ENCODE measurements at places on chromosomes 12 and 14.

DNA sequence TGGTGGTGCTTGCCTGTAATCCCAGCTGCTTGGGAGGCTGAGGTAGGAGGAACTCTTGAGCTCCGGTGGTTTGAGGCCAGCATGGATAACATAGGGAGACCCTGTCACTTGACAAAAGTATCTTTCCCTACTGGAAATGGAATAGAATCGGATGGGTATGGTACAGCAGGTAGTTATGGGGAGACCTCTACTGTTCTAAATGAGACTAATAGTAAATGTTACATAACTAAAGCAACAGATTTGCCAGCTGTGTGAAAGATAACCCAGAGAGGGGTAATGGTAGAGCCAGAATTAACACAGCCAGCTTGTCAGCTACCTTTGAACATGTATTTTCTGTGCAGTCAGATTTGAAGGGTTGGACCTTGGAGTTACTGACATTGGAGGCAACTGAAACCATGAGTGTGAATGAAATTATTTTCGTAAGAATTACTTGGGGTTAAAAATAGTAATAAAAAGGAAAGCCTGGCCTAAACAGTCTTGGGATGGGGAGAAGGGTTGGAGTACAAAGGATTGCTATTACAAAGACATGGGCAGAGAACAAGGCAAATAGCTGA lies 21.7 kb upstream of the NUP107 start:
- DNase-seq = no peak

- DNase-seq = no peak
Observed at GRCh38 chr12:132719141-132719953, 8.7 kb downstream of the PGAM5 start.

GRCh38 chr12:122021822-122022392 lies at the start of gene BCL7A:
Gene BCL7A (plus strand): TSS chr12:122021884. CDS start chr12:122022092, 208 bp downstream.
- peak; percentile 63 for DNase-seq

DNA sequence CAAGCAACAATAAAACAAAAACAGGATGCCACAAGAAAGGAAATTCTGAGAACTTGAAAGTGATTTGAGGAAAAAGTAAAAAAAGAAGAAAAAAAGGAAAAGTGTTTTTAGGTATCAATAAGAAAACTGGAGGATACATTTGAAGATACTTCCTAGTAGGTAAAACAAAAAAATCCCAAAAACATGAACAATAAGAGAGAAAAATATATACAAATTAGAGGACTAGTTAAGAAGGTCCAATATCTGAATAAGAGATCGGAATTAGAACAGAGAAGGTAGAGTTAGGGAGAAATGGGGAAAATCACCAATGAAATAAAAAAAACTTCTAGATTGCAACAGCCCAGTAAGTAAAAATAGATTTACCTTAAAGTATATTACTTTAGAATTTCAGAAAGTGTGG lies 8.8 kb downstream of the DEPDC4 start:
- no peak for DNase-seq

- peak; percentile 35 for DNase-seq
Observed at GRCh38 chr14:105525861-105526775, at the start of gene TMEM121. Gene TMEM121 (plus strand): TSS chr14:105526583. CDS start chr14:105528835, 2,252 bp downstream.

DNA sequence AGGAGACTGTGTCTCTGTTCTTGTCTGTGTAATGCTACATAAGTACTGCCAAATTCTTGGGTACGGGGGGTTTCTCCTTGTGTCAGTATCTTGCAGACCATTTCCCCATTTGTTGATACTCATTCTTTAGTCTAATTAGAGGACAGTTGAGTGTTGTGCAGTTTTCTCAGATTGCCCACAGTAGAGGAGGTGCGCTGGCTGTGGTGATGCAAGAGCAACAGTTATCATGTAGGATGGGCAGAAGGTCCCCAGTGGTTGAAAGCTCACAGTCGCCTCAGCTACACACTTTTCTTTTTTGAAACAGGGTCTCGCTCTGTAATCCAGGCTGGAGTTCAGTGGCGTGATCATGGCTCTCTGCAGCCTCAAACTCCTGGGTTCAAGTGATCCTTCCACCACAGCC lies 37.8 kb upstream of the ATP2A2 start:
- DNase-seq = no peak

DNA sequence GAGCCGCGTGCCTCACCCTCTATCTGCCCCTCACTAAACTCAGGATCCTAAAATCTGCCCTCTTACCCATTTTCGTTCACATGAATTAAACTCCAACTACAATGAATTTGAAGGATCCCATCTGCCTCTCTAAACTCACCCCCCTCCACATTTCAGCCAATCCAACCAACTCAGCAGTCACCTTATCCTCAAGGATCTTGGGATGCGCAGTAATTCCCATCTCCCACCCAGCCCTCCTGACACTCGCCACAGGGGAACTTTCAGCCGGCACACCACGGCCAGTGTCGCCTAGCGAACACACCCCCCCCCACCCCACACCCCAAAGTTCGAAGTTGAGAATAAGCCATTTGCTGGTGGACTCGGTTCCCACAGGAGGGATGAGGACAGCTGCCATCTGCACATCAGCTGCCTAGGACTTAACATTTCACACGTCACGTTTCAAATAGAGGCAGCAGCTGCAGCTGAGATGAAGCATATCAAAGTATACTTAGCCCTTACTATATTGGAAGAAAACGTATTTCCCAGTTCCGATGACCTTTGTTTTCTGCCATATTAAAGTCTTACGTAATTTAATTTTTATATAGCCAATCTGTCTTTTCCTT lies 8.7 kb upstream of the SELPLG start:
- peak; percentile 41 for DNase-seq

- no peak for DNase-seq
Observed at GRCh38 chr12:89040146-89040964, 311.9 kb downstream of the DUSP6 start.

DNA sequence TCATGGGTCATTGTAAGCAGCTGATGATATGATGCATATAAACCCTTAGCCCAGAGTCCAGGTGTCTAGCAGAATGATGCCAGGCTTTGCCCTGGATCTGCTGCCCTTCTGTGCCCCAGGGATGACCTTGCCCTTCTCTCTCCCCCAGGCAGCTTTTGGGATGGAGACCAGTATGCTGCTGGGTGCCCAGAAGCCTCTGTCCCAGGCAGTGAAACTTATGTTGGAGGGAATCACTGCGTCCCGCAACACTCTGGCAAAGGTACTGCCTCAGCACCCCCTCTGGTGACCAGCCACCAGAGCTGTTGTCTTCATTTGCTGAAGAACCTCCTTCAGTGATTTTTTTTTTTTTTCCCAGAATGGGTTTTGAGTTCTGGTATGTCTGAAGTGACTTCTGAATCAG lies 23.3 kb downstream of the CYP46A1 start:
- no peak for DNase-seq

DNA sequence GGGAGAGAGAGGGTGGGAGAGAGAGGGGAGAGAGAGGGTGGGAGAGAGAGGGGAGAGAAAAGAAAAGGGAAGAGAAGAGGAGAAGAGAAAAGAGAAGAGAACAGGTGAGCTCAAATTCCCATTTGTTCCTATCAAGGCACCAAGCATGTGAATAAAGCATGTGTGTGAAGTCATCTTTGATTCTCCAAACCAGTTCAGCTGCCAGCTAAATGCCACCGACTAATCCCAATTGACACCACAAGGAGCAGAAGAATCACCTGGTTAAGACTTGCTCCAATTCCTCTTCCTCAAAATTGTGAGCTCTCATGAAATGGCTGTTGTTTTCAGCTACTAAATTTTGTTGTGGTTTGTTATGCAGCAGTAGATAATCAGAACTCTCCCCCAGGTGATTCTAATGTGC lies 188.9 kb downstream of the TMX1 start:
- no peak for DNase-seq

- no peak for DNase-seq
Observed at GRCh38 chr12:131929581-131930456, 743 bp downstream of the PUS1 start.

DNA sequence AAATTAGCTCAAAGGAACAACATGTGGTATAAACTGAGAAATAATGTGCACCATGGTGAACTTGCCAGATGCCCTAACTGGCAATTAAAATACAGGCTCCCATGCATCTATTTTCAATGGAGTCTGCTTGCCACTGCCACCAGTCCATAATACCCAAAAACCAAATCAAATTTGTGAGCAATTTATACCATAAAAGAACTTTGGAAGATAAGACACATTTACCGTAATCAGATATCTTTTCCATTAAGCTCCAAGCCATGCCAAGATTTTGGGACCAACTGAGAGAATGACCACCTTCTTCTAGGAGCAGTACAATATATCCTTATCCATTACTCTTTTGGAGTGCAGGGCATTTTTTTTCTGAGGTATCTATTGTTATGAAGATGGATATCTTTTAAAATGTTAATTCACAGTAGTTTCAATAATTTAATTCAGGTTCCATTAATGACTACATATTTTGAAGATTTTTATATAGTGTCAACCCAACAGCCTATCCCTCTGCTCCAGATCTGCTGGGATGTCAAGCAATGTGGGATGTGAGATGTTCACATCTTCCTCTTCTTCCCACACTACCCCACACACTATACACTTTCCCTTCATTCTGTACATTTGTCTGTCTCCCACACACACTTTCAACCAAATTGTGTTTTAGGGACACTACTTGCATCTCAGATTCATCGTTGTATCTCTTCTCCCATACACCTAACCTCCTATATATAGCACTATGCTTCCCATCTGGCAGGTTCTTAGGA lies 53.3 kb downstream of the KIF21A start:
- DNase-seq = no peak

- DNase-seq = no peak
Observed at GRCh38 chr14:92646952-92647796, 101.3 kb downstream of the LGMN start.

- DNase-seq = no peak
Observed at GRCh38 chr12:67915335-67915851, 73.9 kb upstream of the IFNG-AS1 start.

DNA sequence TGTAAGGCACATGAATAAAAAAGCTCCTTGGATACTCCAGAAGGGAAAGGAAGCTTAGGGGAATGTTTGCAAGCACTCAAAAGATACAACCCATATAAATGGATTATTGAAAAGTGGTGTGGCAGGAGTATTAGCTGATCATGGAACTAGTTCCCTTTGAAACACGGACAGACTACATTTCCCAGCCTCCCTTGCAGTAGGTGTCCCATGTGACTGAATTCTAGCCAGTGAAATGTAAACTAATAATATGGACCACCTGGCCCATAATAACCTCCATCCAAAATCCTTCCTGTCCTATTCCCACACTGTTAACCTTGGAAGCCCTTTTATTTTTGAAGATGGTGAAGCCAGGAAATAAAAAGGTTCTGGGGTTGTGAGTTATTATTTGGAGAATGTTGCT lies 242.3 kb downstream of the SUDS3 start:
- DNase-seq = no peak

GRCh38 chr12:22821985-22822384 lies 197.0 kb downstream of the ETNK1 start:
- DNase-seq = no peak

DNA sequence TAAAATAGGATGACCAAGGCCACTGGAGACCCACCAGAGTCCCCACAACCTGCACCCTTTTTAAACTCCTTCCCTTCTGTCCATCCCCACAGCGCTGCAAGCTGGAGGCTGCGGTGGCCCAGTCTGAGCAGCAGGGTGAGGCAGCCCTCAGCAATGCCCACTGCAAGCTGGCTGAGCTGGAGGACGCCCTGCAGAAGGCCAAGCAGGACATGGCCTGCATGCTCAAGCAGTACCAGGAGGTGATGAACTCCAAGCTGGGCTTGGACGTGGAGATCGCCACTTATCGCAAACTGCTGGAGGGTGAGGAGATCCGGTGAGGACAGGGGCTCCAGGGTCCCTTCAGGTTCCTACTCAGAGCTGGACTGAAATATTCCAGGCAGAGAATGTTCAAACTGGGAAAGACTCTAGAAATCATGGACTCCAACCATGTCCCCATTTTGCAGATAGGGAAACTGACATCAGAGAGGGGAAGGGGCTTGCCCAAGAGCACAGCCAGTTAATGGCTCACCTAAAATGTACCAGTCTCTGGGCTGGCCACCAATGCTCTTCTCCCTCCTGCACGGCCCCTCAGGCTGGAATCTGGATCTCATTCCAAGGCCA lies 17.2 kb downstream of the KRT85 start:
- no peak for DNase-seq

DNA sequence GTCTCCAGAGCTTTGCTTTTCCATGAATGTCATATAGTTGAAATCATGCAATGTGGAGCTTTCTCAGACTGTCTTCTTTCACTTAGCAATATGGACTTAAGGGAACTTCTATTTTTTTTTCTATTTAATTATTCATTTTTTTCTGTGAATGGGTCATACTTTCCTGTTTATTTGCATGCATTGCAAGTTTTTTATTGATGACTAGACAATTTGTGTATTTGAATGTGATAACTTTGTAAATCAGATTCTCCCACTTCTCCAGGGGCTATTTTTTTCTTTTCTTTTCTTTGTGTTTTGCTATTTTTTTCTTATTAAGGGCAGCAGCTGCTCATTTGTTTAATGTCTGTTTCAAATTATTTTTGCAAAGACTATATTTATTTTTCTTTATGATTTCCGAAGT lies 1019.8 kb upstream of the ATXN7L3B start:
- no peak for DNase-seq

DNA sequence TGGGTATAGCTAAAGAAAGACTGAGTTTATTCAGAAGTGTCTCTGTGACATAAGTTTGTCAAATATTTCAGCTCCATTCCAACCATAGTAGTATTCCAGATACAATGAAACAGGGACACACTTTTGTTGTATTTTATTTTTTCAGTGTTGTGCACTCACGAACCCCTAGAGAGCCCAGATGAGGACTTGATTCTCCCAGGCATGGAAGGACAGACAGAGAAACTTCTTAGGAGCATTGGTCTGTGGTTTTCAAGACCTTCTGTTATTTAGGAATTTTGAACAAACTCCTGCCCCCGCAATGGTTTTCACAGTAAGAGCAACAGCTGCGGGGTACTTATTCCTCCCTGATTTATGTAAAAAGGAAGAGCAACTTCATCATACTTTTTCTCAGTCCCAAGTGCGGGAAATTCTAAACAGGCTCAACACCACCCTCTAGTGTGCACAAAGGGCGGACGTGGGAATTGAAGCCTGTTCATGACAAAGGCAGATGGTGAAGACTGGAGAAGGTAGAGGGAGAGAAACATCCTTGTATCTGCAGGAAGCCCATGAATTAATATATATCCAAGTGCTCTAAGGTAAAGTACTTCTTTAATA lies 147.6 kb downstream of the PAH start:
- peak; percentile 62 for DNase-seq

GRCh38 chr14:28778138-28779117 lies 11.8 kb downstream of the FOXG1 start:
- no peak for DNase-seq

DNA sequence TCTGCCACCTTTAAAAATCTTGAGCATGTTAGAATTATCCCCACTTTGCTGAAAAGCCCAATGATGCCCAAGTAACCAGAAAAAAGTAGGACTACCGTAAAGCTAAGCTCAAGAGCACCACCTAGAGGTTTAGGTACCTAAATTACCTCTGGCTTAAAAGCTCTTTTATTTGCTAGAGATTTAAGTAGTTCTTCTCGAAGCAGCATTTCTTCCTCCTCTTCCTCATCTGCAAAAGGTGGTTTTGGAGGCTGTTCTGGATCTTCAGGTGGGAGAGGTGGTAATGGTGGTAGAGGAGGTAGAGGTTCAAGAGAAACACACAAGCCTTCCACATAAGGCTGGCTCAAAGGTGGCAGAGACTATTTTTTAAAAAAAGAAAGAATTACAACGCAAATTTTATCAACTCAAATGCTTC lies 26.9 kb downstream of the ZFC3H1 start:
- no peak for DNase-seq

GRCh38 chr14:60211153-60211552 lies 37.9 kb upstream of the PPM1A start:
- no peak for DNase-seq
